Amniotic stem cell (primary cell): ENCODE measurements at places on chromosomes 2 and 18.

DNA sequence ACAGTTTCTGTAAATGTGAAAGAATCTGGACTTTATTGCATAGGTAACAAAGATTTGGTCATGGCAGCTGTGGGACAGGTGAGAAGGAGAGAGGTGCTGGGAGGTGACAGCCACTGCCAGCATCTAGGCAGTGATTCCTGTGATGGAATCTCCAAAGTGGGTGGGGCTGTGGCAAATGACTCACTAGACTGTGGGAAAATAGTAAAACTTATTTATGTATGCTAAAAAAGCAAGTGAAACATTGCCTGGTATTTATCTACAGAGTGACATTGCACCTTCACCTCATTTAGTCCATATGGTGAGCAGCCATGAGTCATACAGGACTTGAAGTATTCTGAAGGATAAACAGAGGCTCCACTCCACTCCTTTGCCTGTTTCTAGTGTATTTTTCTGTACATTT is 145.3 kb upstream of the MEX3C start:
- DNase-seq, result no peak

- no peak for DNase-seq
Observed at GRCh38 chr2:239021651-239022436, 174.0 kb downstream of the TWIST2 start.

DNA sequence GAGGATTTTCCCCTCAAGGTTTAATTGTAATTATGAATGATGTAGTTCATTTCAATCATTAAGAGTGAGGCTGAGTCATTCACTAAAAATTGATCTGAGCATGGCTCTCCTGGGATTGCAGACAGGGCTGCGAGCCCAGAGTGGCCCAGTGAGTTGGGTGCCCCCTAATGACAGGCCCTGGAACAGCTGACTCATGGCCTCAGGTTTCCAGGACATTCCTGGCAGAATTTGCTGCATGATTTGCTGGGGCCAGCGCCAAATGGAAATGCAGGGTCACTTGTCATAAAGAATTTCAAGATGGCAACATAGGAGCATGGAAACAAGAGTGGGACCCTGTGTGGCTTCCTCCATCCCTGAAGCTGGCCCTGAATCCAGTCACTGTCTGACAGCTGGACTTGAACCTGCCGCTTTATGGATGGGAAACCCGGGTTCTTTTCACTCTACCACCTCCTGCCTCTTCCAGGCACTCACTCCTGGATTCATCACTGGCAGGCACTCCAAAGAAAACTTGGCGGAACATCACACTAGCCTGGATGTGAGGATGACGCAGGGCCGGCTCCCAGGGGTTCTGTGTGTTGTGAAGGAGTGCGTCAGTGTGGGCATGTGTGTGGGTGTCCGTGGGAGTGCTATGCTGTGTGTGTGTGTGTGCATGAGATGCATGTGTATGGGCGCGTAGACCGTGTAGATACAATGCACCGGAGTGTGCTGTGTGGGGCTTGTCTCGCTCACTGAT is 15.2 kb downstream of the OTOF start:
- no peak for DNase-seq

DNA sequence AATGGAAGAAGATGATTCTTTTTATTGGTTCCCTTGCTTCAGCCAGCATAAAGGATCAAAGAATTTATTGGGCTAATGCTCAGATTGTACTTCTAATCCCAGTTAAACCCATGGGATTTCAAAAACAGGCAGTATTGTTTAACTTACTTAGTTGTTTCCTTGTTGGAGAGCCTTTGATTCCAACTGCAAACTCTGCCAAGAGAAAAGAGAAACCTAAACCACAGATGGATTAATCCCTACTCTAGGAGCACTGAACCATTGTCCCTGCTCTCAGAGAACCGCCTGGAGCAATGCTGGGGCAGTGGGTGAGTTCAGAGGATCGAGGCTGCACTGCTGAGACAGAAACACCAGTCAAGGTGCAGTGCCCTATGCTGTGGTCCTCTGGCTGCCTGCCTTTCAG is 44.9 kb upstream of the SIGLEC15 start:
- DNase-seq, result peak; percentile 13

DNA sequence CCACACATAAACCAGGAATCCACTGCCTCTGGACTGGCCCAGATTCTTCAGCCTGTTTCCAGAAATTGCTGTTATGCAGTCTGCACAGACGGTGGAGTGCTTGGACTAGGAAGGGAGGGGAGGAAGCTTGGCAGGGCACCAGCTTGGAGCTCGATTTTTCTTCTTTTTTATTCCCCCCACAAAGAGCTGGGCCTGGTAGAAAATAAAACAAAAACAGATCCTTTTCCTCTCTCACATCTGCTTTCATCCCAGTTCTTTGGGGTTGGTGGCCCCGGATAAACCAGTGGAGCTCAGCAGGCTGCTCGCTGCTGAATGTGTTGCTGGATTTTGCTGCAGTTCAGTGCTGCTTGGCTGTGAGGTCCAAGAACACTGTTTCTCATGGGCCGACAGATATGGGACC is 16.0 kb downstream of the LRRTM1 start:
- DNase-seq, result no peak

DNA sequence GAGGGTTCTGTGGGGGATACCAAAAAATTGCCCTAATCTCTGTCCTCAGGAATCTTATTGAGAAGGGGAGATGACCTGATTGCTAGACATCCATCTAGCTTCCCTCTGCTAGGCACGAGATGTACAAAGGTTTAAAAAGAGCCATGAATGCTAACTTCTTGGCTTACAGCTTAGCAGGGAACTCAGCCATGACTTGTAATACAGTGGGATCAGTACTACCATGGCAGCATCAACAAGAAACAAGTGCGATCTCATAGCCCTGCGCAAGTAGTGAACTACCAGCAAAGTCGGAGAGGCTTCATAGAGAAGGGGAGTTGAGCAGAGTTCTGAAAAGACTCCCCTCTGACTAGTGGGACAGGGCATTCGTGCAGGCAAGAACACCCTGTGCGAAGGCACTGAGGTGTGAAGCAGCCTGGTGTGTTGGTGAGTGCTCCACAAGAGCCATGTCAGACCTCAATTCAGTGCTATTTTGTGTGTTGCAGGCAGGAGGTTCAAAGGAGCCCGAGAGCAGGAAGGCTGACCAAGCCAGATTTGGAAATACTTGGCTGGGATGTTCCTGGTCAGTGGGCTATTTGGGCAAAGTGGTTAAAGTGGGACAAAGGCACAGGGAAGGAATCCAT is 130.0 kb downstream of the FMNL2 start:
- no peak for DNase-seq

DNA sequence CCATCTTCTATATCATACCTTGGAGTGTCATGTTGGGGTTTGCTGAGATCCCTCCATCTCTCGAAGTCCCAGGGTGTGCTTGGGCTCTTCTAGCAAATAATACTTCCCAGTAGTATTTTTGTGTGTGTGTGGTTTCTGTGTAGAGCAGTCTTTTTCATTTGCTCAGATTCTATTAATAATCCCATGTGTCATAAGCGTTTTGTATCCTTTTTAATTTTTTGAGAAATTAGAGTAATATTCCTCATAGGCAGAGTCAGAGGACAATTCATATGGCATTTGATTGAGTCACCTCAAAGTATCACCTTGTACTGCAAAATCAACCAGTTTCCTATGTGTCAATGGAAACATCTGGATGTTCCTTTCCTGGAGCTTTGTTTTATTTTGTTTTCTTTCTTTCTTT is 37.4 kb upstream of the PPP1R1C start:
- no peak for DNase-seq

DNA sequence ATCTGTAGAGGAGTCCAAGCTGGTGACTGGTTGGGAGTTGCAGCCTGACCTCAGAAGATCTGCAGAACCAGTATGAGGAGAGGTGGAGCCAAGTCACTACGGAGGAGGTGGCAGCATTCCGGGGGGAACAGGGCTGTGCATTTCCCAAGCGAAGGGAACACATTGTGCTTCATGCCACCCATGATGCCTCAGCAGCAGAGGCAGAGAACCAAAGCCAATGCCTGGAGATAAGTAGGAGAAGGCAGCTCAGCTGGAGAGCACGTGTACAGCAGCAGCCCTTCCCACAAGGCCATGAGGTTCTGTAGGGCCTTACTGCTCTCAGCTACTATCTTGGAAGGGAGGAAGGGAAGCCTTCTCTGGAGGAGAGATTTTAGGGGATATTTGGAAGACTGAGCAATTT is 67.2 kb upstream of the LRPPRC start:
- no peak for DNase-seq

GRCh38 chr2:97797355-97797754 is 84.0 kb downstream of the ZAP70 start:
- DNase-seq, result no peak

DNA sequence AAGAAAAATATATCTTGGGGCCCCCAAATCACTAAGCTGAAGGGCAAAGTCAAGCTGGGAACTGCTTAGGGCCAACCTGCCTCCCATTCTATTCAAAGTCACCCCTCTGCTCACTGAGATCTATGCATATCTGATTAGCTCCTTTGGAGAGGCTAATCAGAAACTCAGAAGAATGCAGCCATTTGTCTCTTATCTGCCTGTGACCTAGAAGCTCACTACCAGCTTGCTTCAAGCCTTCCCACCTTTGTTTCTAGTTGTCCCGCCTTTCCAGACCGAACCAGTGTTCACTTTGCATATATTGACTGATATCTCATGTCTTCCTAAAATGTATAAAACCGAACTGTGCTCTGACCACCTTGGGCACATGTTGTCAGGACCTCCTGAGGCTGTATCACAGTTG is 479.4 kb downstream of the METTL4 start:
- no peak for DNase-seq

DNA sequence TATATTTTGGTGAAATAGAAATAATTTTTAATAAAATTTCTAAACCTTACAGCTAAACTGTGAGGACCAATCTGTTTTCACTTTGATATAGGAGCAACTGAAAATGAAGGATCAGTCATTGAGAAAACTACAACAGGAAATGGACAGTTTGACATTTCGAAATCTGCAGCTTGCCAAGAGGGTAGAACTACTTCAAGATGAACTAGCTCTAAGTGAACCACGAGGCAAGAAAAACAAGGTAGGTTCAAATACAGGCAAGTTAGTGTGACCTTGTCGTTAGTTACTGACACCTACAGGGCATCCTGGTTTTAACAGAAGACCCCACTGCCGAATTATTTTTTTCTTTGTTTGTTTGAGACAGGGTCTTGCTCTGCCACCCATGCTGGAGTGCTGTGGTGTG is 75.5 kb upstream of the STON1 start:
- DNase-seq, result no peak

- no peak for DNase-seq
Observed at GRCh38 chr2:18055290-18055689, 176.8 kb downstream of the KCNS3 start.

GRCh38 chr2:218570850-218571249 is 2.2 kb downstream of the CNOT9 start:
- peak; percentile 21 for DNase-seq

DNA sequence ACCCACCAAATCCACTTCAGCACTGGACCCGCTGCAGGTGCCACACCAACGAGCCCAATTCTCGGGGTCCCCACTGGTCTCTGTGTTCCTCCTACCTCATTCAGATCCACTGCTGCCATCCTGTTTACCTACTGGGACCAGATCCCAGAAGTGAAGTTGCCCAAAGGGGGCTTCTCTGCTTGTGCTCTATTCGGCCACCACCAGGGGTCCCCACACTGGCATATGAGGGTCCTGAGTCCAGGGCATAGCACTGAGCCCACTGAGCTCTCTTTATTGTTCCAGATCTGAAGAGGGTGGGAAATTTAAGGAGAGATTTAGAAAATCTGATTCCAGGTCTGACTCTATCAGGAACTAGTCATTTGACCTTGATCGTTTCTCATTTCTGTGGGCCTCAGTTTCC is 2.4 kb downstream of the GPR45 start:
- no peak for DNase-seq

GRCh38 chr2:31170071-31170698 is 31.9 kb upstream of the GALNT14 start:
- peak; percentile 29 for DNase-seq

DNA sequence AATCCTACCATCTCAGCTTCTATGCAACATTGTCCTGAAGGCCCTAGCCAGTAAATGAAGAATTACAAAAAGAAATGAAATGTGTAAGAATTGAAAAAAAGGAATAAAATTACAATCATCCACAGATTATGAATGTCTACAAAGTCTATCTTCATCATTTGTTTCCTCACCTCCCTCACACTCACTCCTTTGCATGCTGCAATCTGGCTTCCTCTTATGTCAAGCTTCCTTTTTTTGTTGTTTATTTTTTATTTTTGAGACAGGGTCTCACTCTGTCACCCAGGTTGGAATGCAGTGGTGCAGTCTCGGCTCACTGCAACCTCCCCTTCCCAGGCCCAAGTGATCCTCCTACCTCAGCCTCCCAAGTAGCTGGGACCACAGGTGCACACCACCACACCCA is 129.0 kb downstream of the CABYR start:
- no peak for DNase-seq

- DNase-seq, result peak; percentile 50
Observed at GRCh38 chr2:6896930-6897759, 19.6 kb downstream of the RSAD2 start.

GRCh38 chr2:119319593-119319992 is 47.0 kb downstream of the C2orf76 start:
- DNase-seq, result no peak

GRCh38 chr2:16090650-16091575 is 150.6 kb downstream of the MYCN start:
- DNase-seq, result no peak

DNA sequence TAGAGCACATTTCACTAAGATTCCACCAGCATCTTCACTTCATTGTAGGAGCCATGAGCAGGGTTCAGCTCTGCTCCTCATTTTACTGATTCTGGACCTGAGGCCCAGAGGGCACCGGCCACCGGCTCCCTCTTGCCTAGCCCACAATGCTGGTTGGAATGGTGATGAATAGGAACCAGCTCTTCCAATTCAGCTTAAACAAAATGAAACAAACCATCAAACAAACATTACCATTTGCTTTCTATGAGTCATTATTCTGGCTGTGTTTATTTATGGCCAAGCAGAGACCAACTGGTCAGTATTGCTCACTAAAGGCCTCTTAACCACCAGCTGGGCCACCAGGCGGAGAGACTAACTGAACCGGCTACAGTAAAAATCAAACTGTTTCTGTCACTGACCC is 176.7 kb downstream of the MTX2 start:
- DNase-seq, result no peak

- no peak for DNase-seq
Observed at GRCh38 chr2:216683846-216684245, 11.5 kb downstream of the IGFBP5 start.

DNA sequence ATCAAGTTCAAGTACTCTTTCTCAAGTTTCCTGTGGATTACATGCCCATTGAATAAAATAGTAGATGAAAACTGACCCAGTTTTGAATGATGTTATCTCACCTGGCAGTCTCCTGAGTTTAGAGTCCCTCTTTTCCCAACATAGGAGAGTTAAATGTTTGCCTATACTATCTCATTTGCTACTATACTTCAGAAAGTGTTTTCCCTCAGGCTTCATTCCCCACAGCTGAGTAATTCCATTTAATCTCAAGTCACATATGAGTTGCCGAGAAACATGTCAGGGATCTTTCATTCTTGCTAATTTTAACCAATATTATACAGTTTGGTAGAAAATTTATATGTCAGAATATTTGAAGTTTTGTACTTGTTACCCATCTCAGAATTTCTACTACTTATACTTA is 150.4 kb upstream of the CDH19 start:
- DNase-seq, result no peak

- no peak for DNase-seq
Observed at GRCh38 chr2:235378246-235378645, 115.6 kb upstream of the AGAP1 start.

GRCh38 chr18:240175-240574 is 27.7 kb downstream of the THOC1 start:
- DNase-seq, result no peak

- DNase-seq, result no peak
Observed at GRCh38 chr2:41940060-41940744, 107.6 kb upstream of the PKDCC start.
